ENCODE measurements at places on chromosomes 6 and 20.

DNA sequence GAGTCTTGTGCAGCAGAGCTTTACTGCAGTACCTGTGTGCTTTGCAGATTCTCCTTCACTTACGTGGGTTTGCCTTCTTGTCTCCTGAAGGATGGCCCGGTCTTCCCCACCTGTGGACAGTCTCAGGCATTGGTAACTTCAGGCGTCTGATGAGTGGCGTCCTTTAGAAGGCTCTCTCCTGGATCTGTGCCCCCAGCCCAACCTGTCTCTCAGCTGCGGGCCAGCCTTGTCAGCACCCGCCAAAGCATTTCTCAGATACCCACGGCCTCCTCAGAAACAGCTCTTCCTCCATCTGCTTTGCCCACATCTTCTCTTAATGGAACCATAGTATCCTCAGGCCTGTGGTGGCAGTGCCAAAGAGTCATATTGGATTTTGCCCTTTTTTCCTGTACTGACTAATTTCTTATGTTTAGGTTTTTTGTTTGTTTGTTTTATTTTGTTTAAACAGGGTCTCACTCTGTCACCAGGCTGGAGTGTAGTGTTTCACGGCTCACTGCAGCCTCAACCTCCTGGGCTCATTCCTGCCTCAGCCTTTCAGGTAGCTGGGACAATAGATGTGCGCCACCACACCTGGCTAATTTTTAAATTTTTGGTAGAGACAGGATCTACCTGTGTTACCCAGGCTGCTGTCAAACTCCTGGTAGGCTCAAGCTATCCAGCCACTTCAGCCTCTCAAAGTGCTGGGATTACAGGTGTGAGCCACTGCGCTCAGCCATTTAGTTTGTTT, 96.6 kb downstream of the ARID1B start:
- no peak for DNase-seq

- no peak for DNase-seq
Measured at GRCh38 chr20:21622097-21622857, 83.2 kb upstream of the PAX1 start.

DNA sequence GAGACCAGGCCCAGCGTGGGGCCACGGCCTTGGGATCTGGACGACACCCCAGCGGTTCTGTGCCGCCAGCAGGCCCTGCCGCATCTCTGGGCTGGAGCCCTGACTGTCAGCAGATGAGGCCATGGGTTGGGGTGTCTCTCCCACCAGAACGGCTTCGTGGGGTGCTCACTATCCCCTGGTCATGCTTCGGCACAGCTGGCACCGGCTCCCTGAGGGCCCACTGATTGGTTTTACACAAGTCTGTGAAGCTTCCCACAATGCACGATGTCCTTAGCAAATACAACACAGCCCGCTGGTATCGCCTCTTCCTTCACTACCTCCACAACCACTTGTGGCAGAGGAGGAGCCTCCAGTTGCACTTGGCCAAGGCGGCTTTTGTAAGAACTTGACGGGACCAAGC, 94.3 kb downstream of the THBS2 start:
- no peak for DNase-seq

DNA sequence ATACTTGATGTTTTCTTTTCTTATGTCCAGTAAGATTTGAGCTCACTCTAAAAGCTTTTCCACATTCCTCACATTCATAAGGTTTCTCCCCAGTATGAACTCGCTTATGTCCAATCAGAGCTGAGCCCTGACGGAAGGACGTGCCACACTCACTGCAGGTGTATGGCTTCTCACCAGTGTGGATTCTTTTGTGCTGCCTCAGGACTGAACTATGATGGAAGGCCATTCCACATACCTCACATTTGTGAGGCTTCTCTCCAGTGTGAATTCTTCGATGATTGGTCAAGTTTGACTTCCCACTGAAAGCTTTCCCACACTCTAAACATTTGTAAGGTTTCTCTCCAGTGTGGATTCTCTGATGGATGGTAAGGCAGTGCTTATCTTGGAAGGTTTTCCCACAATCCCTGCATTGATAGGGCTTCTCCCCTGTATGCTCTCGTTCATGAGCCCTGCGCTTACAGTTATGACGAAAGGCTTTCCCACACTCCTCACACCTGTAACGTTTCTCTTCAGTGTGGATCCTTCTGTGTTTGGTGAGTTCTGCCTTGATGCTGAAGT, 9.9 kb downstream of the ZNF311 start:
- no peak for DNase-seq

DNA sequence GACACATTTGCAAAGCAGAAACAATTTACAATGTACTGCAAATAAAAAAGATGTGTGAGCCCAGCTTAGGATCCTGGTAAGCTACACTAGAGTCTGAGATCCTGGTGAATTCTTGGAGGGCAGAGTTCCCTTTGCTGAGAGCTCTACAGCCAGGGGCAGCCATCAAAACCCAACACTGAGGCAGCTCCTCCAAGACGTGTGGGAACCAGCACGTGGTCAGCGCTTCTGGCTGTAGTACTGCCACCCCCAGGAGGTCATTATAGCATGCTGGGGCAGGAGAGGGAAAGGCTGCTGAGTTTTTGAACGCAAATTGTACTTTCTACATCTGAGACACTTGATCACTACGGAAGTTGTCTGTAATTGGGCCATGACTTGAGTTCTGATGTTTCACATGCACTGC, 131.5 kb downstream of the INSM1 start:
- DNase-seq = no peak

DNA sequence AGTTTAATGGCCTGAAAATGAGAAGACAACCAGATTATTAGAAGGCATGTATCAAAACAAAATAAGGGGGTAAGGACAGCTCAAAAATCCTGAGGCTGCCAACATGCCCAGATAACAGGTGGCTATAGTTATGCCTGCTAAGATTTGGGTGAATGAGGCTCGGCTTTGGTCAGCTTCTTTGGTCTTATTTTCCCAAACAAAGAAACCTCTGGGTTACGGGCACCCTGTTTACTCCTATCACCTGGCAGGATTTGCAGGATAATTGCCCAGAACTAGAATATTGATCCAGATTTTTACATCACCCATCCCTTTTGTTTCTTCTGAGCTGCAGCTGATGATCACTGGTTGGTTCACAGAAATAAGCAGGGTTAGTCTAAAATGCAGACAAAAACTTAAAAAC, 74.3 kb downstream of the SLC16A10 start:
- no peak for DNase-seq

GRCh38 chr20:16001286-16001685, 572.0 kb downstream of the KIF16B start:
- no peak for DNase-seq

GRCh38 chr20:44715499-44716308, 535 bp downstream of the CCN5 start:
- no peak for DNase-seq

DNA sequence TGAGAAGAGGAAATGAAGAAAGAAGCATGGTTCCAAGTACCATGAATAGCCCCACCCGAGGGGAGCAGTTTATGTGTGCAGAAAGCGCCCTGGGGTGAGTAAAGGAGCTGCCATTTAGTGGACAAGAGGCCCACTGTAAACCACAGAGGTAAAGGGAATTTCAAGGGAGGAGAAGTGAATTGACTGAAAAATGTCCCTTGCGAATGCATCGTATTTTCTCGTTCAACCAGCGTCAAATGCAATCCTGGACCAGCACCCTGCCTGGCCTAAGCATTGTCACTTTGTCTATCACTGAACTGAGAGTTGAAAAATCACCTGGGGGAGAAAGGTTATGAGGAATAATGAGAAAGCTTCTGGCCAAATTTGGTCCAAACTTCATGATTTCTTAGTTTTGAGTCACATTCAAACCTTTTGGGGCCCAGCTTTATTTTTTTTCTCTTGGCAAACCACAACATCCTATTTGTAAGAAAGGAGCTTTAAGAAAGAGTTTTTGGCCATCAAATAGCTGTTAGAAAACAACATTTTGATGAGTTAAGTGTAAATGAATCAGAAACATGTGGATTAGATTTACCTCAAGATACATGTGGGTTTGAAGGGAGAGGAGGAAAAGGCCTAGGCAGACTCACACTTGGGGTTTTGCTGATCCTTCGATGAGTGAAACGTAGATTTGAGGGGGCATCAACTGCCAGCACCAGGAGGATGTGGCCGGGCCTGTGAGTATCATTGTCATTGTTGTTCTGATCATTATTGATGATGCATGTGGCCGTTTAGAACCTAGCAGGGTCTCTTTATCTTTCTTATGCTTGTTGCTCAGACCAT, 214.0 kb downstream of the CLIC5 start:
- no peak for DNase-seq

DNA sequence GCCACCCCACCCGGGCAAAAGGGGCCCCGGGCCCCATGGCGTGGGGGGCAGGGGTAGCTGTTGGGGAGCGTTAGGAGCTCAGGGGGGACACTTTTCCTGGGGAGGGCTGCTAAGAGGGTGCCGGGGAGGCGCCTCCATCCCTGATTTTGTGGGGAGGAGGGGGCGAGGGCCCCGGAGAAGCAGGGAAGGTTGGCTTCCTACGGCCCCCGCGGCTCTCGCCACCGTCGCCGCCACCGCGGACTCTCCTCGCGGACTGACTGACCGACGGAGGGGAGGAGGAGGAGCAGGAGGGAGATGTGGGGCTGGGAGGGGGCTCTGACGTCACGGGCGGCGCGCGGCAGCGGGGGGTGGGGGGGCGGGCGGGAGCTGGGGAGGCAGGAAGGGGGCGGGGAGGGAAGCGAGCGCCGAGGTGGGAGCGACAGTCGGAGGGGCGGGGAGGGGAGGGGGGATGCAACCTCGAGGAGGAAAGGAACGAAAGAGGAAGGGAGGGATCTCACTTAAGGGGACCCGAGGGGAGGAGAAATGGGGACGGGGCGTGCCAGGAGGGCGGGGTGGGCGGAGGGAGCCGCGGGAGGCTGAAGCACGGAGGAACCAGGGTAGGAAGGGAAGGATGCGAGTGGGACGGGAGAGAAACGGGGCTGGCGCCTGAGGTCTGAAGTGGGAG, 5.1 kb downstream of the GABBR1 start:
- no peak for DNase-seq

GRCh38 chr20:23705895-23706294, 17.1 kb upstream of the CST4 start:
- no peak for DNase-seq

DNA sequence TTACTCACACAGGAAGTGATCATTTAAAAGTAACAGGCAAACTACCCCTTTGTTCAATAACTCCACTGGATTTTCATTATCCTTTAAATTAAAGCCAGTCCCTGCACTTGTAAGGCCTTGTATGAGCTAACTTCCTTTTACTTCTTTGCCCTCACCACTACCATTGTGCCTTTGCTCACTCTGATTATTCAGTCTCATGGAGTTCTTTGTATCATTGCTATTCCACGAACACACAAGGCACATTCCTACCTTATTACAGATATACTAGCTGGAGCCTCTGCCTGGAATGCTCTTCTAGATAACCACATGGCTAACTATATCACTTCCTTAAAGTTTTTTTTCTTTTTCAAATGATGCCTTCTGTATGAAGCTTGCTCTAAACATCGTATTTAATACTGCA, 748.6 kb upstream of the HS3ST5 start:
- DNase-seq = no peak

- no peak for DNase-seq
Measured at GRCh38 chr6:27541212-27541932, 68.5 kb upstream of the ZNF184 start.

- no peak for DNase-seq
Measured at GRCh38 chr6:18246205-18246604, 18.1 kb downstream of the DEK start.

- DNase-seq = peak; percentile 18
Measured at GRCh38 chr20:35145141-35145564, 2.0 kb downstream of the EDEM2 start.

GRCh38 chr6:37699887-37700619, 2.4 kb upstream of the MDGA1 start:
- no peak for DNase-seq

- DNase-seq = no peak
Measured at GRCh38 chr6:33693186-33694105, 18.1 kb downstream of the UQCC2 start.

- no peak for DNase-seq
Measured at GRCh38 chr6:27553123-27553904, 80.4 kb upstream of the ZNF184 start.

- peak; percentile 34 for DNase-seq
Measured at GRCh38 chr6:22147921-22148776, 148.7 kb downstream of the PRL start.

DNA sequence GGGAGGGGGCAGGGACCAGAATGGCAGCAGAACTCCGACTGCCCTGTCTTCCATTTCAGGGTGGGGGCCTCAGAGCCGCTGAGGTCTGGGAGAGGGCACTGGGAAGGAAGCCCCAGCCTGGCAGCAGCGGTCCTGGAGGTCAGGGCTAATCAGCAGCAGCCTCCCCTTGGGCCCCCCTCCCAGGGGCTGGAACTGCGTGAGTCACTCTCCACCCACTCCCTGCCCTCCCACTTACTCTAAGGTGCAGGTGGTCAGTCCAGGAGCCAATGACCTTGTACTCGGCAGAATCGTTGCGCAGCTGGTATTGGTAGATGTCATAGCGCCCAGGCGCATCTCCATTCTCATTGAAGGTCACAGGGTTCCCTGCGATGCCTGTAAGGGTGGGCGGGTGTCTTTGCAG, 105.9 kb downstream of the GRM4 start:
- DNase-seq = no peak

GRCh38 chr6:95593025-95593424, 15.7 kb downstream of the MANEA start:
- DNase-seq = no peak

DNA sequence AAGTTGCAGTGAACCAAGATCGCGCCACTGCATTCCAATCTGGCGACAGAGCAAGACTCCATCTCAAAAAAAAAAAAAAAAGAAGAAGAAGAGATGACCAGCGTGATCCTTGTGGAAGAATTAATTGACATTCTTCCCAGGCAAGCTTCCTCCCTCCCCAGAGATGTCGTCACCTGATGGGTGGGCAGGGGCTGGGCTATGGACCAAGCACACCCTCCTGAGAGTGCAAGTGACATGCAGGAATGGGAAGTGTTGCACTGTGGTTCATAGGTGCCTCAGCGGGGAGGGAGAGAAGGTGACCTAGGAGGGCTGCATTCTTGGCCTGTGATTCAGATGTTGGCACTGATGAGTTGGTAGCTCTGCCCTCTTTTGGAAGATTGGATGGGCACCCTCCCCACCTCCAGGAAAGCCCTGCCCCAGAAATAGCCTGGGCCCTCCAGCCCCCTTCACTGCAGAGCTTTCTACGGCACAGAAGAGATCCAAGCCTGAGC, 37.8 kb downstream of the TAF8 start:
- DNase-seq = no peak

DNA sequence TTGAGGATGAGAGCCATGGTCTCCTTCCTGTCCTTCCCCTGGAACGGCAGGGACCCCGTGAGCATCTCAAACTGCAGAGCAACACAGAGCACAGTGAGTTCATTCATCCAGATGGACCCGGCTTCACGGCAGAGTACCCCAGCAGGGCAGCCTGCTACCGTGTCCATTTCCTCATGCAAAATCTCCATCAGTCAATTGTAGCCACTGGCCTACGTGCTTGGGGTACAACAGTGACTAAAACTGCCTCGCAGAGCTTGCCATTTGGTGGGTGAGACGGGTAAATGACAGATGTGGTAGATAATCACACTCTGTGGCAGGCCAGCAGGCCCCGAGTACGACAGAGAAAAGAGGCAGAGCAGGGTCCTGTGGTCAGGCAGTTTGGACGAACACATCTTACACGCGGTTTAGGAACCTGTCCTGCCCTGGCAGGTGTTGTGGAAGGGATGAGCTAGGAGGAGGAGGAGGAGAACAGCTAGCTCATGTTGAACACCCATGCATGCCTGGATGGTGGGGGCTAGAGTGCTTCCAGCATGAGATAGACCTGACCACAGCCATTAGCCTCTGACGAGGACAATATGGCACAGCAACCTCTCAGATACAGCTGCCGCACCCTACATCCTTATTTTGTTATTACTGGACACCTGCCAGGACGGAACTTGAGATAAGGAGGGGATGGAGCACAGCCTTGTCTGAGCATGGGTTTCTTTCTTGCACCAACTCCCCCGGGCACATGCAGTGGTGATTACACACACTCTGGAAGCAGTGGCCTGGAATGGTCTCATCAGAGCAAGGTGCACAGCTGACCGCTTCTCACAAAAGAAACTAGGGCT, 95.6 kb downstream of the RAMACL start:
- DNase-seq = peak; percentile 71

All from NCI-H187 treated with DMSO at 0.1 percent for 48 hours (cell line).